Head of caudate nucleus (tissue), 42 donors: ENCODE measurements at places on chromosomes 3 and 15.

DNA sequence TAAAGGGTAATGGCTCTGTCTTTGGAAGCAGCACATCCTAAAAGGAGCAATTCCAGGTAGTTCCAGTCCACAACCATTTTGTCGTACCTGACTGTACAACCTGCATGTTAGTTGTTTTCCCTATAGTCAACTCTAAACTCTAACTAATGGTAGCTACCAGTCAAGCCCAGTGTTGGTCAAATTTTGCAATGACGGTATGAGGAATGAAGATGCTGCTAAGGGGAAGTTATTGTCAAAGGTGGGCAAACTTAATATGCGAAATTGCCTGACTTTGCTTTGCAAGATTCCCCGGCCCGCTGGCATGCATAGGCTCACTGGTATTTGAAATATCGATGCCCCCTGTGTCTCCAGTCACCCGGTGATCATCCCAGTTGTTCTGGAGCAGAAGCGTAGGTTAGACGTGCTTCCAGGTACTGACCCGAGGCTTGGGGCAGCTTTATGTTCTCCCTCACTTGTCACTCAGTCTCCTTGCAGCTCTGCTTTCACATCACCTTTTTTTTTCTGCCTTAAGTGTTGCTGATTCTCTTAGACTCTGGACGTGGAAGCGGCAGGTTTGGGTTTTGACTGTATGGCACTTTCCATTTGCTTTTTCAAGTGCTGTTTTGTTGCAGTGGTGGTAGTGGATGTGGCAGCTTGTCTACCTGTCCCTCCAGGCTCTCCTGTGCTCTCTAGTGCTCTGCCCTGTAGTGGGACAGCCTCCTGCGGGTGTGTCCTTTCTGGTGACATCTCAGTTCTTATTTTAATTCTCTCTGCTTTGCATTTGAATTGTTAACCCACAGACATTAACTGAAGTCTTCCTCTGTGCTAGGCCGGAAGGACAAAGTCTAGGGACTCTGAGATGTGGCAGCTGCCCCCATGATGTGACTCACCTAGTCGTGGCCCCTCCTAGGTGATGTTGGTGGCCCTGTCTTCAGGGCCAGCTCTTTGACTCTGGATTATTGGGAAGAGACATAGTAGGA is 95.8 kb upstream of the UMPS start:
- DNase-seq = no peak

- DNase-seq = no peak
Measured at GRCh38 chr3:139297588-139298311, 46.1 kb upstream of the MRPS22 start.

DNA sequence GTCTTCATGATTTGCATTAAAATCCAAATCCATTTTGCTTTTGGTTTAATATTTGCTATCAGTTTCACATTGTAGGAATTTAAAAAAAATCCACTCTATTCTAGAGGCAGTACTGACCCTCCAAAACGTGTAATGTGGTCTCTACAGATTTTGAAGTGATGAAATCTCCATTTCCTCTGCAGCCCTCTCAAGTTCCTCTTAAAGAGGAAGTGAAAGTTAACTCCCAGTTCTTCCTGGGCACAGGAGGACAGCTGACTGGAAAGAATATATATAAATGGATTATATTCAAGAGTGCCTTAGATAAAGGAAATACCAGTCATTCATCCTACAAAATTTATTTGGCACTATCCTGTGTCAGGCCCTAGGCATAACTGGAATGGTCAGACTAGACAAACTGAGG is 83.5 kb upstream of the PLCL2 start:
- DNase-seq = no peak

- DNase-seq = no peak
Measured at GRCh38 chr3:122755491-122755890, 38.1 kb downstream of the HSPBAP1 start.

GRCh38 chr15:35141743-35142471 is 56.8 kb upstream of the NANOGP8 start:
- no peak for DNase-seq

DNA sequence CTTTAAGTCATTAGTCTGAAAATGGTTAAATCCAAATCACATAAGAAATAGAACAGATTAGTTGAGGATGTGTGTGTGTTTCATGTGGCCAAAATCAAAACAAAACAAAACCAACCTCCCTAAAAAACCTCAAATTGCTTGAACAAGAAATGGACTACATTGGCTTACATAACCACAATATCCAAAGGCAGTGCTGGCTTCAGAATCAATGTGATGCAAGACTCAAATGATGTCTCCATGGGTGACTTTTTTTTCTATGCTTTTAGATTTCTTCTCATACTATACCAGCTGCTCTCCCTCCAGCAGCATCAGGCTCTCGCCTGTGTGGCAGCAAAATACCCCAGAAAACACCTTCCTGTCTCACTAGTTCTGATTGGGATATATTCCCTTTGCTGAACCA is 36.0 kb upstream of the CMTM8 start:
- DNase-seq = no peak

- no peak for DNase-seq
Measured at GRCh38 chr3:188341501-188341900, 187.5 kb downstream of the LPP start.

DNA sequence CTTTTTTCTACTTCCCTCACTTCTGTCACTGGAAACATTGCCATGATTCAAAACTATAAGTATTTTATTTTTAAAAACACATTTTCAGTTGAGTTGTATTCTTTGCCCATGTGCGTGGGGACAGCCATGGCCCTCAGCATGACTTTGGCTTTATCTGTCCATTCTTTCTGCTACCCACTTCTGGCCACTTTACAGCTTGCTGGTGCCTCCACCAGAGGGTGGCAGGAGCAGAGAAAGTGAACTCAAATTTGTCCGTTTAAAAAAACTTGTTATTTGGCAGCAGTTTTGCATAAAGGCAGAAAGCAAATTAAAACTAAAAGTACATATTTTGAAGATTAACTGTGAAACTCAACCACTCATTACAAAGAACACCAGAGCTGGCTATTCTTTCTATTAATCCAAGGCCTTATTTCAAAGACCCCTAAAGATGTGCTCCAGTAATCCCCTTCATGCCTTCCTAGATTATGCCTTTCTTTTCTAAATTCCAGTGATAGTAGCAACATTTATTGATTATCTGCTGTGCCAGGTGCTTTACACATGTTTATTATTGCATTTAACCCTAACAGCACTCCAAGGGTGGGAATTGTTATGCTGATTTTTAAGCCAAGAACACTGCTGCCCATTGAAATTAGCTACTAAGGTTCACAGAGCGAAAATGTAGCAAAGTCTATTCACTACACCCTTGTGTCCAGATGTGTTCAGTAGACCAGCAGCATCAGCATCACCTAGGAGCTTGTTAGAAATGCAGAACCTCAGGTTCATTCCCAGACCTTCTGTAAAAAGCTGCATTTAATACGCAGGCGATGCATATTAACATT is 134.8 kb downstream of the THRB start:
- DNase-seq = no peak
